Uterus (tissue), 4 donors: ENCODE measurements at places on chromosomes 3 and 15.

- no peak for DNase-seq
These were observed 48.9 kb downstream of the TMEM44 start for GRCh38 chr3:194584320-194584776.

GRCh38 chr3:4125576-4125975 lies 177.6 kb upstream of the SETMAR start:
- no peak for DNase-seq

- no peak for DNase-seq
These were observed 84.8 kb upstream of the POMGNT2 start for GRCh38 chr3:43190670-43191069.

GRCh38 chr3:173789530-173790162 lies 392.1 kb downstream of the NLGN1 start:
- DNase-seq: no peak

- DNase-seq: no peak
These were observed 186.6 kb upstream of the FEZF2 start for GRCh38 chr3:62559831-62560445.

GRCh38 chr15:81507831-81508230 lies 133.8 kb upstream of the TMC3 start:
- no peak for DNase-seq

DNA sequence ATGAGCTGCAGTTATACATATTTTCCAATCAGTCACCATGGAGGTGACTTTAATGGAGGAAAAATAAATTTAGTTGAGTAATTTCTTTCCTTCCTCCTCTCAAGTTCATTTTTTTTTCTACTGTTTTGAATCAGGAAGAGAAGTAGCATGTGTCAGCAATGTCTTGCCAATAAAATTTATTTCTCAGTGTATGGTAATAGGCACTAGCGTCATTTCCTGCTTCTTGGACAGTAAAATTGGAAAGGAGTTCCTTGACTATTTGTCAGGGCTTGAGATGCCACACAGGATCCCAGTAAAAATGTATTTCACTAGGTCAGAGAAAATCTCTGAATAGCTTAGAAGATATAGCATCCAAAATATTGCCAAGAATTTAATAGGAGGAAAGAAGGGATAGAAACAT lies 605.9 kb downstream of the ROBO1 start:
- no peak for DNase-seq
